HTR-8/SVneo (cell line): ENCODE measurements at places on chromosomes 3 and 15.
A peak's percentile ranks its signal among the peaks of the same experiment; 100 is the strongest.

DNA sequence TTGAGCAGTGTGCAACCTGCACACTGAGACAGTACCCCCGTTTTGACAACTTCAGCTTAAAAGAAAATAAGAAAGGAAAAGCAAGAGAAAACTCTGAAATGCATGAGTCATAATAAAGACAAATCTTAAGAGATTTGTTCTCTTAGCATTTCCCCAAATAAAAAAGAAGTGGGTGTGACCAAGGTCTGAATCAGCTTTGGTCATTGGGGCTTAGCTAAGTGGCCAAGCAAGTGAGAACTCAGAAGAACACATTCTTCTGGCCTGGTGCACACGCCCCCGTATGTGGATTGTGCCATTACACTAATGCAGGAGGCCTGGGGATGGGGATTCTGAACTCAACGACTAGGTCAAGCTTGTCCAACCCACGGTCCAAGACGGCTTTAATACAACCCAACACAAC, 56.9 kb upstream of the PDZRN3 start:
- no peak for DNase-seq

- no peak for DNase-seq
These were observed 29.7 kb downstream of the GLCE start for GRCh38 chr15:69190091-69190490.

- DNase-seq, result no peak
These were observed 56.6 kb upstream of the ADPGK start for GRCh38 chr15:72840114-72840513.

GRCh38 chr15:81339321-81339720, 15.4 kb upstream of the STARD5 start:
- DNase-seq, result no peak

GRCh38 chr3:137121704-137122314, 164.0 kb downstream of the IL20RB start:
- DNase-seq, result peak; percentile 22
